HTR-8/SVneo (cell line): ENCODE measurements at places on chromosomes 3 and 15.

- no peak for DNase-seq
These were observed 89.4 kb upstream of the SOX2 start for GRCh38 chr3:181622365-181622764.

GRCh38 chr3:150738688-150739087 is 24.3 kb downstream of the SIAH2 start:
- DNase-seq: no peak

GRCh38 chr15:76278651-76279050 is 32.6 kb downstream of the ETFA start:
- no peak for DNase-seq

GRCh38 chr3:188590557-188590956 is 436.6 kb downstream of the LPP start:
- DNase-seq: no peak

DNA sequence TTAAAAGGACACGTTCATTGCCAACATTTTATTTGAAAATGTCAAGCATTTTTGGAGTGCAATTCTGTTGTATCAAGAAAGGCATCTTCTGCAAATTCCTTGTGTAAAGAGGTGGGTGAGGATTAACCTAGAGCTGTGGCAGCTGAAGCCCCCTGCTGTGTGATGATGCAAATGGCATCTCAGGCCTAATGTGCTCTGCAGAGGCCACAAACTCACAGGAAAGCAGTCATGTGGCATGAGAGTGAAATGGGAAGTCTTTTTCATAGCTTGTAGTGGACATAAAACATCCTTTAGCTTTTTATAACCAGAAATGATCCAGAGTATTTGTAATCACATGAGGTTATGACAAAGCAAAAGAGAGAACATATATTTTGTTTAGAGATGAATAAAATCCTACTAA is 6.4 kb downstream of the CADM2 start:
- peak; percentile 15 for DNase-seq

- no peak for DNase-seq
These were observed 7.2 kb upstream of the FAM174B start for GRCh38 chr15:92662762-92663161.

GRCh38 chr3:10950476-10951294 is 41.9 kb upstream of the SLC6A1 start:
- DNase-seq: peak; percentile 46

DNA sequence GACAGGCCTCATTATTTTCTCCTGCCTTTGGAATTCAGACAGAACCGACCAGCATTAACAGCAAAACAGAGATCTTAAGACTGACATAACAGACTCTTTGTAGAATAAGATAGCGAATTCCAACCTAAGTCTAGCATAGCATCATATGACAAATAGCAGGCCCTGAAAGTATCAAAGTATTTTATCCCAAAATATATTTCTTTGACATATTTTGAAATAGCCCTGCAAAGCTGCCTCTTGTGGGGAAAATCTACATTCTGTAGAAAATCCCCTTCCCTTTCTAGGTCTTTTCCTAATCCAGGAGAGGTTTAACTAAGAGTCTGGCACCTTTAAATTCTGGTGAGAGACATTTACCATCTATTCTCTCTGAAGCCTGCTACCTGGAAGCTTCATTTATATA is 34.4 kb upstream of the STRIT1 start:
- no peak for DNase-seq

- DNase-seq: no peak
These were observed 167.0 kb upstream of the UBE2E2 start for GRCh38 chr3:23035927-23036640.

GRCh38 chr3:40313975-40314860 is 4.7 kb downstream of the EIF1B start:
- DNase-seq: no peak

DNA sequence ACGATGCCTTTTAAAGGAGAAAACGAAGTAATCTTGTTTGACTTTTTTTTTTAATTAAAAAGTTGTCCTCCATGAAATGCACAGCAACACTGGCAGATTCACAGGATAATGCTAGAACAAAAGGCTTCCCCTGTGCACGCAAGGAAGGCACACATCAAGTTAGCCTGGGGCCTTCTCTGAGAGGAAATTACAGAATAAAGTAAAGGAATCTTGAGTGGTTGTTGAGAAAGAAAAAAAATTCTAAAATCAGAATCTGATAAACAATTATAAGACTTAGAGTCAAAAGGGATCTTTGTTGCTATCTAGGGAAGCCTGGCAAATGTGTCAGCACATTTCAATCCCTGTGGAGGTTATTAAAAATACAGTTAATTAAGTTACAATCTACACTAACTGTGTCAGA is 946.0 kb downstream of the IGSF11 start:
- DNase-seq: no peak

- no peak for DNase-seq
These were observed 35.9 kb downstream of the OXNAD1 start for GRCh38 chr3:16300881-16301359.

DNA sequence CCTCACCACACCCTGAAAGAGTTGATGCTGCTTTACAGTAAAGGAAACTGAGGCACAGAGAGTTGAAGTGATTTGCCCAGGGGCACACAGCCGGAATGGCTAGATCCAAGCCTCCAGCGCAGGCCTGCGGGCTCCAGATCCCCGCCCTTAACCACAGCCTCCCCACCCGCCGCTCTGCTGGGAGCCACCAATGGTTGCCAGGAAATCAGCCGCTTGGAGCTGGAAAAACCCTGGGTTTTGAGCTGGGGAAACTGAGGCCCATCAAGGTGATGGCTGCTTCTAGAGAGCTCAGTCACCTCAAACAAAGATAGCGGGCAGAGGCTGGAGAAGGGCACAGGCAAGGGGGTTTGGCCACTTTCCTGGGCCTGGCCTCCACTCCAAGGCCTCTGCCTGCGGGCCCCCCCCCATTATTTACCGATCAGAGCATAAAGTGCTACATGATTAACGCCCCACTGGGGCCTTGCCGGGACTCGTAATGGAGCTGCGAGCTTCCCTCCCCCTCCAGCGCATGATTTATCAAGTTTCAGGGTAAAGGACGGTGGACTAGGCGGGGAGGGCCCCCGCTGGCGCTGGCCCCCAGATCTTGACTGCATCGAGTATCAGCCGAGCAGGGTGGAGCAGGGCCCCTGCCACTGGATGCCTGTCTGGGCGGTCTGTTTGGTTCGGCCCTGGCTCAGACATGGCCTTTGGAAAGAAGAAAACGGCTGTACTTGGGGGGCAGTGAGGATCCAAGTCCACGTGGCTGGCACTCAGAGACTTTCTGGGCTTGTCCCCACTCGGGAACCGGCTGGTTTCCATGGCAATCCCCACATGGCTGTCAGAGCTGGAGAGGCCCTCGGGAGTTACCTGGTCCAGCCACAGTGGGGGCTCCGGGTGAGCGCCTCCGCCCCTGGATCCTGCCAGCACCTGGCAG is 9.1 kb downstream of the PLXND1 start:
- no peak for DNase-seq
